ENCODE measurements at places on chromosomes 2 and 18.
A peak's percentile ranks its signal among the peaks of the same experiment; 100 is the strongest.

- no peak for DNase-seq
Measured at GRCh38 chr2:220887271-220887870, 684.7 kb downstream of the EPHA4 start.

GRCh38 chr18:49866680-49867079 is 53.3 kb upstream of the ACAA2 start:
- no peak for DNase-seq

GRCh38 chr18:49819823-49820671 is 6.7 kb upstream of the ACAA2 start:
- no peak for DNase-seq

- no peak for DNase-seq
Measured at GRCh38 chr2:227164763-227165291, 403 bp downstream of the COL4A3 start.

GRCh38 chr2:5756272-5756671 is 64.1 kb downstream of the SOX11 start:
- DNase-seq = no peak

- no peak for DNase-seq
Measured at GRCh38 chr2:86037795-86038192, 67.9 kb downstream of the POLR1A start.

DNA sequence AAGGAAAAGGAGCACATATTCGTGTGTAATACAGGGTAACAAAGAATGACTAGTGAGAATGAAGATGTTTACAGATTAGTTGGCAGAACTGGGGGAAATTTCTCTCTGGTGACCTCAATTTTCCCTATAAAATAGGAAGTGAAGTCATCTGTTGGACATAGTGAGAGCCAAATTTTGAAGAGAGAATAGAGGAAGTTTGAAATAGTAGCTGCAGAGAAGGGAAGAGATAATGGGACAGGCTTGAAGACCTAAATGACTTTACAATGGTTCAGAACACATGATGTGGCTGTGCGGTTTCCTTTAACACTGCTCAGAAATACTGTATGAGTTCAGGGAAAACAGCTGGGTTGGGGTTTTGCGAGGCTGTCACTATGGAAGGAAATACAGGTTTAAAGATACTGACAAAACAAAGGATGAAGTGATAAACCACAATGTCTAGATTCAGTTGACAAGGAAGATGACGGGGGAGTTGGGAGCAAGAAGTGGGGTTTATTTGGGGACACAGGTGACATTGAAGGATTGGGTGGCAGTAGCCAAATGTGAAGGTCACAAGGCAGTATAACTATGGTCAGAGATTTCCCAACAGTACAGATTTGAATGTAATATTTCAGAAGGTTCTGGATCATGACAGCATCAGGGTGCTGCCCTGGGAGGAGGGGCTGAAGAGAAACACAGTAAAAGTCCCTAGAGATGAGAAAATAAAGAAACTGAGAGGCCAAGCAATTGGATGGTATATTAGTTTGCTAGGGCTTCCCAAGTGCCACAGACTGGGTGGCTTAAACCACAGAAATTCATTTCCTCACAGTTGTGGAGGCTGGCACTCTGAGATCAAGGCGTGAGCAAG is 82.6 kb upstream of the TANK start:
- no peak for DNase-seq

- DNase-seq = no peak
Measured at GRCh38 chr2:3177891-3178577, 199.6 kb downstream of the EIPR1 start.

GRCh38 chr2:179239195-179239594 is 25.4 kb downstream of the SESTD1 start:
- DNase-seq = no peak

- no peak for DNase-seq
Measured at GRCh38 chr2:102092535-102092934, 50.0 kb upstream of the IL1R1 start.

DNA sequence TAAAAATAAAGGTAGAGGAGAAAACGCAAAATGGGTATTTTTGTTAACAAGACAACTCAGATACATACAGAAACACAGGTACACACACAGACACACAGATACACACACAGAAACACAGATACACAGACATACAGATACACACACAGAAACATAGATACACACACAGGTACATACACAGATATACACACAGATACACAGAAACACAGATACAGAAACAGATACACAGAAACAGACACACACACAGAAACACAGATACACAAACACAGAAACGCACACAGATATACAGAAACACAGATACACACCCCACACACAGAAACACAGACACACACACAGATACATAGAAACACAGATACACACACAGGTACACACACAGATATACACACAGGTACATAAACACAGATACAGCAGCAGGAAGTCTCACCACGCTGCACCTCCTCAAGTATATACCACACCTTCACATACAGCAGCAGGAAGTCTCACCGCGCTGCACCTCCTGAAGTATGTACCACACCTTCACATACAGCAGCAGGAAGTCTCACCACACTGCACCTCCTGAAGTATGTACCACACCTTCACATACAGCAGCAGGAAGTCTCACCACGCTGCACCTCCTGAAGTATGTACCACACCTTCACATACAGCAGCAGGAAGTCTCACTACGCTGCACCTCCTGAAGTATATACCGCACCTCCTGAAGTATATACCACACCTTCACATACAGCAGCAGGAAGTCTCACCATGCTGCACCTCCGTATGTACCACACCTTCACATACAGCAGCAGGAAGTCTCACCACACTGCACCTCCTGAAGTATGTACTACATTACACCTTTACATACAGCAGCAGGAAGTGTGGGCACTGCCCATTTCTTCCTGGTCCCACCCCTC is 250.5 kb downstream of the HDAC4 start:
- DNase-seq = no peak

DNA sequence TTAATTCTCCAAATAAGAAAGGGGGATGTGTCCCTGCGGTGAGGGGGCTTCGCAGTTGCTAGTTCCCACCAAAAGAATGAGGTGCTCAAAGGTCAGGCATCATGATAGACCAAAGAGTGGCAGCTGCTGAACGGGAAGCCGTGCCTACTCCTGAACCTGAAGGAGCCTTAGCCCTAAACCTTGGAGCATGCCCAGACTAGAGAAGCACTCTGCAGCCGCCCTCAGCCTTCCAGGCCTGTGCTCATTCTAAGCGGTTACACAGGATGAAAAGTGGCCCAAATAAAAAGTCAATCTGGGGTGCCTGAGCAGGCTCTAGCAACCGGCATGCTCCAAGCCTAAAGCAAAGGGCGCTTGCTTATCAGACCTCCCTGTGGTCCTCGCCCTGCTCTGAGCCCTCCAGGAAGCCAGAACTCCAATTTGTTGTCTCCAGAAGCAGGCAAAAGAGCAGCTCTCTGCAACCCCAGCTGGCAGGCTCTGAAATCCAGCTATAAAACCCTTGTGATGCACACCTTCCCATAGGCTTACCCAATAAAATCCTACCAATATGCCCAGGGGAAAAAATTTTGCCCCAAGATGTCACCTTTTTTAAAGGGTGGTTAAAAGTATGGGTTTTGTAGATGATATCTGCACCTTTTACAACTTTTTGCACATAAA is 17.5 kb downstream of the UXS1 start:
- no peak for DNase-seq

GRCh38 chr18:79852561-79853302 is 55.0 kb downstream of the KCNG2 start:
- DNase-seq = no peak

GRCh38 chr2:212532585-212532984 is 6.0 kb downstream of the ERBB4 start:
- no peak for DNase-seq

DNA sequence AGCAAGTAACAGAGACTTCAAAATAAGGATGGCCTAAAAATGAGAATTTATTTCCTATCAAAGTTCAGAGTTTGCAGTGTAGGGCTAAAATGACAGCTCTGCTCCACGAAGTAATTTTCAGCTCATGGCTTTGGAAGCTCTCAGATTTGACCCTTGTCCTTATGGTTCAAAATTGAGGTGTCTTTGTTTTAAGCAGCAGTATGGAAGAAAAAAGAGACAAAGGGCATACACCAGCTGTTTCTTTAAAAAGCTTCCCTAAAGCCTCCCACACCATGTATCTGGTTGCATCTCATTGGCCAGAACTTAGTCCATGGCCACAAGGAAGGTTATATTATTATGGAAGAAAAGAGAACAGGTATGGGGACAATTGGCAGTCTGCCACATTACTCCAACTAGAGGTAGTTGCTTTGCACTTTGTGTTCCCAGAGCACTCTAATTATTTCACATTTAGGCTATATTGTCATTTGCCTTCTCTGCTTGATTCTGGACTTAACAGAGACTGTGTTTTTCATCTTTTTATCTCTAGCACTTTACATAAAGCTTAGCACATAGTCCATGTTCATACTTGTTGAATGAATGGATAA is 180.4 kb downstream of the MCFD2 start:
- DNase-seq = no peak

GRCh38 chr2:144350151-144350802 is 169.6 kb downstream of the ZEB2 start:
- no peak for DNase-seq

GRCh38 chr2:155633887-155634570 is 698.5 kb downstream of the NR4A2 start:
- no peak for DNase-seq

DNA sequence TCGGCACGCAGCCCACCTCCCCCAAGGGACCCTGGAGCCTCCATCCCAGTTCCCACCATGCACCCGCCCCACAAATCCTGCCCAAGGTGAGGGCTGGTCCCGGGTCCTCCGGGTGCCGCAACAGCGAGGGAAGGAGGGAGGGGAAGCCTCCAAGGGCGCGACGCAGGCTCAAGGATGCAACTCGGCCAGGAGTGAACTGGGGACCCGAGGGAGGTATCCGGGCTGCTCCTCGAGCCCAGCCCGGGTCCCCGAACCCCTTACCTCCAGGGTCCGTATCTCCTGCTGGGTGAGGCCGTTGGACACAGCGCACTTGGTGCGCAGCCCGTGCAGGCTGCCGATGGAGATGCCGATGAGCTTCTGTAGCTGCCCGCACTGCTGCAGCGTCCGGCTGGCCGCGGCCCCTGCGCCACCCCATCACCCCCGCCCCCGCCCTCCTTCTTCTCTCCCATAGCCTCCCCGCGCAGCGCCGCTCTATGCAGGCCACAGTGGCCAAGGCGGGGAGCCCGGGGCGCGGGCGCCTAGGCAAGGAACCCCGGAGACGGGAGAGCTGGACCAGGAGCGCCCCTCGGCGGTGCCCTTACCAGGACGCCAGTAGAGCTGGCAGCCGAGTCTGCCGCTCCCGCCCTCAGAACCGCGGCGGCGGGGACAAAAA is 124.1 kb downstream of the ANKRD30BL start:
- DNase-seq = no peak

DNA sequence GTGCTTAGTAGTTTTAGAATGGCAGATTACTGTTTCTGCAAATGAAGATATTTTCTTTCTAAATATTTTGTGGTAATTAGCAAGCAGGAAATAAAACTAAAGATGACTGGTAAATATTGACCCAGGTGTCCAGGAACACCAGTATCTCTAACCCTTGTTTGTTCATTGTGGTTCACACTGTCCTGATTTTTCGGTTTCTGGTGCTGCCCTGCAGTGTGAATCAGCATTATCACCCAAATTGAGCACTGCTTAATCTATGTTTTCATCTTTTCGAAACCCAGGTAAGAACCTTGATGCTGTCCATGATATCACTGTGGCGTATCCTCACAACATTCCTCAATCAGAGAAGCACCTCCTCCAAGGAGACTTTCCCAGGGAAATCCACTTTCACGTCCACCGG is 167.4 kb downstream of the CAPN13 start:
- DNase-seq = no peak

GRCh38 chr2:177625744-177626650 is 233.4 kb downstream of the AGPS start:
- no peak for DNase-seq

- no peak for DNase-seq
Measured at GRCh38 chr2:19609266-19609665, 250.8 kb upstream of the OSR1 start.

- DNase-seq = peak; percentile 22
Measured at GRCh38 chr2:191109888-191110287, 40.9 kb downstream of the STAT4 start.

DNA sequence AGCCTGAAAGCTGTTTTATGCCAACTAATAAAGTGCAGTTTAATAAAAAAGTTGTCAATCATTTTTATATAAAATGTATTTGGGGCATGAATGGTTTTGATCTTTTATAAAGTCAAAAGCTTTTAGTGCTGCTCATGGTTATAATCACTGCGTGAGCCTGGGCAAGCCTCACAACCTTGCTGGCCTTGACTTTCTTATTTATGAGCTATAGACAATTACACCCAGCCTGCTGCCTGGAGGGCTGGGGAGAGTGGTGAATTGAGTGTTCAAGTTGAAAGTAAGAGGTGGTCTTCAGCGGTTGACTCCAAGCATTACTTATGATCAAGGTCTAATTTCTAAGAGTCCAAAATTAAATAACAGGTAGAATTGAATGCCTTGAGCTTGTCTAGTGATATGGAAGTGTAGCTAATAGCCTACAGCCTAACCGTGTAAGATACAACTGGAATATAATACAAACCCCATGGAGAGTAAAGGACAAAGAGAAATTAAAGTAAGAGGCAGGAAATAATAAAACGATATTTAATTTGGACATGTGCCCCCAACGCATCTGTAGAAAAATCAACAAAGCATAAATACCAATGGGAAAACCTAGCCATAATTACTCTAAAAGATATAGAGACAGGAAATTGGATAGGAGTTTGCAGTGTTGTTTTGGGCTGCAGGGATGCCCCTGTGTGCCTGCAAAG is 106.0 kb upstream of the CYP1B1 start:
- DNase-seq = no peak

- DNase-seq = no peak
Measured at GRCh38 chr2:80068038-80068731, 236.4 kb downstream of the LRRTM1 start.

DNA sequence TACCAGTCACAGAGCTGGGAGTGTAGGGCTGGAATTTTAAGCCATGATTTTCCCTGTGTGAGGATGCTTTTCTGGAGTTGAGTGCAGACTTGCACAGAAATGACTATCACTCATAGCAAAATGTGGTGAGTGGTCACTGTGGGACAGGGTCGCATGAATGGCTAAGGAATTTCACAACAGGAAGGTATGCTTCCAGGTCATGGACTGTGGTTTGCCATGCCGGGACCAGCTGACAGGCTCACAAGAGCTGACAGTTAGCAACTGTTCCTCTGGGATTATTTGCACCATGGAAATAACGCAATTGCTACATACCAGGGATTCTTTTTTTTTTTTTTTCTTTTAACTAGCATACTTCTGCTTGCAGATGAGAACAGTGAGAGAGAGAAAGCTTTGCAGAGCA is 3.8 kb upstream of the UXS1 start:
- DNase-seq = peak; percentile 91

DNA sequence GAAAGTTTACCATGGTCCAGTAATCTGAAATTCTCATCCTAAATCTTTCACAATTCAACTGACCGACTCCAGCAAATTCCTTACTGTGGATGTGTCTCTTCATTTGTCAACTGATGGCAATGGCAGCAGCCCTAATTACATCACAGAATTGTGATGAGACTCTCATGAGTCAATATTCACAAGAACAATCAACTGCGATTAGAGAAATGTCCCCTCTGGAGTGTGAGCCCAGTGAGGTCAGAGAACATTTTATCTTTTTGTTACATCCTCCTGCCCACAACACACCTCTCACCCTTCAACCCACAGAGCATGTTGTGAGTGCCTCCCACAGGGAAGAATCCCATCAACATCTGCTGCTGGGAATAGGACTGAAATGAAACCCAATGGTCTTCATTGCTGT is 73.6 kb downstream of the CD226 start:
- DNase-seq = no peak

GRCh38 chr2:109128048-109128615 is 873 bp upstream of the SH3RF3 start:
- DNase-seq = peak; percentile 49

GRCh38 chr2:54336136-54336976 is 80.3 kb upstream of the TSPYL6 start:
- DNase-seq = peak; percentile 37

GRCh38 chr2:74017223-74017622 is 32.5 kb downstream of the TET3 start:
- no peak for DNase-seq
